Stimulated activated CD4-positive, alpha-beta T cell treated with anti-CD3 and anti-CD28 coated beads, Interleukin-1b, Interleukin-23, amount 100 ng/mL, for 4 hours (primary cell): ENCODE measurements at places on chromosomes 1 and 21.

DNA sequence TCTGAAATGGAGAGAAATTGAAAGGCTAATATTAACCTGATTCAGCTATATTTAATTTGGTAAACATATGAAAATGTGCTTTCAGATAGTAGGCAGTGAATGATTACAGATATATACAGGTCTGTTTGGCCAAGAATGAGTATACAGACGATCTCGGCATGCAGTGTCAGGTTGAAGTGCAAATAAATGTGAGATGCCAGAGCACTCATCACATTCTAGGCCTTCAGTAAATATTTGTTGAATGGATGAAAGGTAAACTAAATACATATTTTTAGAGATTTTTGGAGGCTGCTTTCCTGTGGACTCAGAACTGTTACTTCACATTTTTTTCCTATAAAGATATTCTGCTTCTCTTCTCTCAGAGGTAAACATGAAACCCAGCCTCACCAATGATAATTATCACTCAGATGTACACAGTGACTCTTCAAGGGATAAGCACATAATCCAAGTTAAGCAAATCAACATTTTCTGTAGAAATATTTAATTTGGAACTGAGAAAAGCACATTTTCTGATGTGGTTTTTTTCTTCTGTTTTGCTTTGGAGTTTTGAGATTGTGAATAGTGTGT lies 702.9 kb downstream of the BRINP3 start:
- DNase-seq: no peak

DNA sequence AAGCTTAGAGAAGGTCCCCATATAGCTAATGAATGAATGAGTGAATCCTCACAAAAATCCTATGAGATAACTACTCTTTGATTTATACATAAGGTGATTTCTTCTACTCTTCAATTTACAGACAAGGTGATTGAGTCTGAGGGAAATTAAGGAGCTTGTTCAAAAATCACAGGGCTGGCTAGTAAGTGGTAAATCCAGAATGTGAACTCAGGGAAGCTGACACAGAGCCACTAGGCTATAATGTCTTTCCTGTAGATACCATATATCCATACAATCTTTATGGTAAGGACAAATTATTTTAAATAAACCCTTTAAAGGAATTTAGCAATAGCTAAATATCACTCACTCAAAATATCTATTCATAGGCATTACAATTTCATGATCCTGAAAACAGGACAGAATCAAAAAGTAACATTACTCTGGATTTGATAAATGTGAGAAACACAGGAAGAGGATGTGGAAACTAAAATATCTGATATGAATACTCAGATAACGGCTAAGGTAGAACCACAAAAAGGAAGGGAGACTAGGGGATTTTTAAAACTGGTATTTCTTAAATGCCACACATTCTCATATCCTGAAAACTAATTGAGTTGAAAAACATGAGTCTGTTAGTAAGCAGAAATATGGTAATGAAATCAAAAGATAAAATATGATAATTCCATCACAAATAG lies 108.2 kb downstream of the NBPF12 start:
- no peak for DNase-seq

DNA sequence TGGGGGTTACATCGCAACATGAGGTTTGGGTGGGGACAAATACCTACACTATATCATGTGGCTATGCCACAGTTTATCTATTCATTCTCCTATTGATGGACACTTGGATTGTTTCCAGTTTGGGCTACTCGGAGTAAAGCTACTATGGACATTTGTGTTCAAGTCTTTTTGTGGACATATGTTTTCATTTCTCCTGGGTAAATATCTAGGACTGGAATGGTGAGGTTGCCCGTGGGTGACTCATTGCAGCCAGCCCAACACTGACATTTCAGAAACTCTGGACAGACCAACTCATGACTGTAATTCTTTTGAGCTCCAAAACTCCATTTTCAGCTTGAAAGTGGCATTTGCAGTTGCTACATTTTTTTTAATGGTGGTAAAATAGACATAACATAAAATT lies 82.7 kb downstream of the KAZN start:
- no peak for DNase-seq

DNA sequence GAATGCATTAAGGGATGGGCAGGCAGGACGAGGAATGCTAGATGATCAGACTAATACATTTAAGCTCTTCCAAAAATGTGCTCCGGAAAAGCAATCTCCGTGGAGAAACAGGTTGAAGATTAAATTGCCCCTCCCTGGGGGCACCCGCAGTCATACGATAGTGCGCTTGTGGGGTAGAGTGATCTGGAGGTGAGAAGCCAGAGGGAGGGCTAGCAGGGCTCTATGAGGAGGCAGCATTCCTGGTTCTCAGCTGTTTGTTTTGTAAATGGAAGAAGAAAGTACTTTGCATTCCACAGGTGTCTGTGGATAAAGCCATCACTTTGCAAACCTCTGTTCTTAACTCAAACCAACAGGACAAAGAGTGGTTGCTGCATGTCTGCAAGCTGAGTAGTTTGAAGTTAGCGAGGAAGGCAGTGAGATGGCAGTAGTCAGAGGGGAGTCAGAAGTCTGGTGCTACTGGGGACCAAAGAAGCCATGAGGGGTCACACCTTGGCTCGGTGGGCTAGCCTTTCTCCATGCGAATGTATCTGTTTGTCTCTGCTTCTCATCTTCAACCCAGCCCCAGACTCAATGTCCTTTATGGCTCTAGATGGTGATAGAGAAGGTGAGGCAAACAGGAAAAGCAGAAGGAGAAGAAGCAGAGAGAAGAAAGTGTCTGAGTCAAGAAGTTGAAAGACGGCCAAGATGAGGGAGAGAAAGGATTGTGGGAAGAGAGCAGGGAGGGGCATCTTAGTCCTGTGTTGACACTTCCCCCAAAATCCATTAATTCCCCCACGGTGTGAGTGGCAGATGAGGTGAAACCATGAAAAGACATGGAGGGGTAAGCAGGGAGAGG lies 65.2 kb upstream of the GJA8 start:
- no peak for DNase-seq

- no peak for DNase-seq
Observed at GRCh38 chr21:15860541-15860940, 130.8 kb downstream of the USP25 start.
